ENCODE measurements at places on chromosomes 12 and 14.

DNA sequence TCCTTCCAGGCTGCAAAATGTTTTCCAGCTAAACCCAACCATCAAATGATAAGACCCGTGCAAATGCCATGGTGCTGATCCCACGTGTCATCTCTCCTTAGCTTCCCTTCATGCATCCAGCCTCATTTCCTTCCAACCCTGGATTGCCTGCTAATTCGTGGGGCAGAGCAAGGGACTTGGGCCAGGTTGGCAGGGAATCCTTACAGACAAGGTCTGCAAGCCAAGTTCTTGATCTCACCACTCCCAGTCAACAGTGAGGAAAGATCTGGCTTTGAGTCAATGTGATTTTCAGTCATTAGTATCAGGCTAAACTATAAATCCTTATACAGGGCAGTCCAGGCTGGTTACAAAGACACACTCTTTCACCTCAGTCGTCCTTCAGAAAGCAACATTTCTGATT lies 150.9 kb downstream of the ANO2 start:
- DNase-seq = no peak

DNA sequence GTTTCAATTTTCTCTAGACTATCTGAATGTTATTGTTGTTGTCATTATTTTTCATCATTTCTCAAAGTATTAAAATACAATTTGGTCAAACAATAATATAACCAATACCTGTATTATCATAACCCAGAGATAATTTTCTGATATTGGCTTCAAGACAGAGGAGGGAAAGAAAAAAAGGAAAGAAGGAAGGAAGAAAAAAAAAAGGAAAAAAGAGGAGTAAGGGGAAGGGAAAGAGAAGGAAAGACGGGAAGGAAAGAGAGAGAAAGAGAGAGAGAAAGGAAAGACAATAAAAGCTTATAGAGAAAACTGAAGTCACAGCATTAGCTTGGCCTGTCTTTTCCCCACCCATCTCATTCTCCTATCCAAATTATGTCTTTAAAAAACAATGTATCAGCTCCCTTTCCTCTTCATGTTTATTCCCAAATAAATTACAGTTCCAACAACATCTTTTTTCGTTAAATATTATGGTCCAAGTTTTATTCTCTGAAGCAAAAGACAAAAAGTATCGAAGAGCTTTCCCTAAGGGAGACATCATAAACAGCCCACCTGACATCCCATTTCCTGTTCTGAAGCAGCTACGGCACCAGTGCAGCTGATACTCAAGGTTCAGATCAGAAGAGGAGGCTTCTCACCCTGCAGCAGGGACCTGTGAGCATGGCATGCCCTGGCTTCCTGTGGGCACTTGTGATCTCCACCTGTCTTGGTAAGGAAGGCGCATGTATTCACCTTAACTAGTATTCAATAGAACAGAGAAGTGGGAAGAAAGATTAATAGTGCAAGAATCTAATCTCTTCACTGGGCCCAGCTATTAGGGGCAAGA lies 308.3 kb downstream of the DAD1 start:
- DNase-seq = no peak

DNA sequence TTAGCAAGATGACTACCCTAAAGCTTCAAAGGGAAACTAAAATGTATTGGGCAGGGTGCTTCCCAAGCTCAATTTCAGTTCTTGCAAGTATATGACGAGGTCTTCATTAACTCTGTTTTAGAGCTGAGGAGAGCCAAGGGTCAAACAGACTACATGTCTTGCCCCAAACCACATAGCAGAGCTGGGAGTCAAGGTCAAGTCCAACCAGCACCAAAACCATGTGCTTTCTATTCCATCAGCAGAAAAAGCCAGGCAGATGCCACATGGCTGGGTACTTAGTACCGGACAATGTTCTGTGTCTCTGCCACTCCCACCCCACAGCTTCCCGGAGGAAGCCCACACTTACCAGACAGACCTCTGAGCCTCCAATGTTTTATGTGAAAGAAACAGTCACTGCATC lies 17.6 kb downstream of the NID2 start:
- no peak for DNase-seq

DNA sequence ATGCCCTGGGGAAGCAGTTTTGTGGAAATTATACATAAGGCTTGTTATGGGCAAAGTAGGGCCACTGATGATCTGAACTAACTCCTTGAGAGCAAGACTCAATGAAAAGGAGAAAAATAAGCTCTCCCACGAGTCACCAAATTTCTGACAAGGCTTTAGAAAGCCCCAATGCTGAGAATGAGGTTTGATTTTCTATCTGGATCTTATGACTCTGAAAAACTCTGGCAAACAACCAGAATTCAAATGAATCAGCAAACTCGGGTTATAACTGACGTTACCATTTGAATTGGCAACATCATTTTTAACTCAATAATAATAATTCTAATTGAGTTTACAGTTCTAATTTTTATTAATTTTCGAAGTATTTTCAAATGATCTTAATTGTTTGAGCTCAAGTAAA lies 79.1 kb downstream of the KCNK10 start:
- DNase-seq = no peak

DNA sequence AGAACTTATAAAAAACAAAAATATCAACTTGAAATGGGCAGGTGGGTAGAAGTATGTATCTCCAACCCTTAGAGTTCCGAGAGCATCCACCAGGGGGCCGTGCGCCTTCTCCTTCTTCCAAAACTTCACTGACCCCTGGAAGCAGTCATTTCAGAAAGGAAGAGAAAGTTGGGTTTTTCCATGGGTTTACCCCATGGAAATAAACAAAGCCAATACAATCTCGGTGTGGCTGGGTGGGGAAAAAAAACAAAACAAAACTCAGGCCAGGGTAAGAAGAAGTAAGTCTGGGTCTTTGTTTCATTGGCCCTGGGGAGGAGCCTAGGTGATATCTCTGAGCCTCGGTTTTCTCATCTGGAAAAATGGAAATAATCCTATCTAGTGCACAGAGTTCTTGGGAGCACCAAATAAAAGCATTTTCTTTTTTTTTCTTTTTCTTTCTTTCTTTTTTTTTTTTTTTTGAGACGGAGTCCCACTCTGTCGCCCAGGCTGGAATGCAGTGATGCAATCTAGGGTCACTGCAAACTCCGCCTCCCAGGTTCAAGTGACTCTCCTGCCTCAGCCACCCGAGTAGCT lies 33.6 kb upstream of the HNF1A start:
- DNase-seq = peak; percentile 48

- no peak for DNase-seq
These were observed 87.6 kb upstream of the STRN3 start for GRCh38 chr14:31113794-31114193.

GRCh38 chr12:117144599-117144998 lies 45.4 kb upstream of the TESC start:
- DNase-seq = no peak

DNA sequence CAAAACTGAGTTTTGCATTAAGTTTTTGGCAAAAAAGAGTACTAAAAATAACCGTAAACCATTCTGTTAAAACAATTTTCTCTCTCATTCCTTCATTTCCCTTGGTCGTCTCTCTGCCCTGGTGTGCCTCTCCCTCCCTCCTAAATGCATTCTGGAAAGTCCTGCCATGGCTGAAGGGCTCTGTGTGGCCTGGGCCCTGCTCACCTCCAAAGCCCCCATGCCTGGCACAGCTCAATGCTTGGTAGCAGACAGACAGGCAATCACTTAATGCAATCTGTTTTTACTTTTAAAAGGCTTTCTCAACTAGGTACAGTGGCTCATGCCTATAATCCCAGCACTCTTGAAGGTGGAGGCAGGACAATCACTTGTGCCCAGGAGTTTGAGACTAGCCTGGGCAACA lies 47.8 kb downstream of the CDC42BPB start:
- DNase-seq = no peak

DNA sequence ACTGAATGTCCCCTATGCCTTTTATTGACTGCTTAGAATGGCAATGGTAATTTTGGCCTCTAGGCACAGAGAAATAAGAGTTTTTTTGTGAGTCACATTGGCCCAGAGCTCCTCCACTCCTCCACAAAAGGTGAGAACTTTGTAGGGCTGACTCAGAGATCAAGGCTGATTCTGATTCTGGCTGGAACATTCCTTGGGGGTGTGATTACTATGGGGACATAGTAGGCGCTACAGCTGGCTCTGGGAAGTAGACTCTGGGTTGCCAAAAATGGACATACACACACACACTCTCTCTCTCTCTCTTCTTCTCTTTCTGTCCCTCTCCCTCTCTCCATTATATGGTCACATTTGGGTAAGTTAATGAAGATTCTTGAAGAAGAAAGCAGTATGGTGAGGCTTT lies 174.6 kb upstream of the DDHD1 start:
- DNase-seq = no peak

- no peak for DNase-seq
These were observed 5.1 kb downstream of the CLMN start for GRCh38 chr14:95314609-95315008.

DNA sequence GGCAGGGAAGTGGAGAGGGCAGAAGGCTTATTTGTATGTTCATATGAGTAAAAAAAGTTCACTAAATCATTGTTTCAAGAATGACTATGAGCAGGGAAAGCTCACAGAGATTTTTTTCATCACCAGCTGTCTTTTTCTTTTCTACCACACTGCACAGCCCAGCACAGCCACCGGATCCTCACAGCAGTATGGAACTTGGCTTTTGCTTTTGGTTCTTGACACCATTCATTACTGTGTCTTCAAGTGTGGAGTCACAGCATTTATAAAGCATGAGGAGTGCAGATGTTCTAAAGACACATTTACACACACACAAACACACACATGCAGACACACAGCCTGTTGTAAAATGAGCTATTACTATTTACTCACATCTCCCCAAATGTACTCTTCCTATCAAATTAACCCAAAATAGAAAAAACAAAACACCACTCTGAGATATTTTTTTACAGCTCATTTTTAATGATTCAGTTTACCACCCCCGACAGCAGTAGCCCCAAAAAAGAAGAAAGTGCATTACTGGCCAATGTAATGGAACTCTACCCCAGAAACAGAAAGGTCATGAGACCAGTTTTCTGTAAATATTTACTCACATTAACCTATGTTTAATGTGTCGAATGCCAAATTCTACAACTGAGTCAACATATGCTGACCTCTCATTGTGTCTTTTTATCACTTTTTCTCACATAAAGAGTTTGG lies 60.5 kb downstream of the BTG1 start:
- no peak for DNase-seq

DNA sequence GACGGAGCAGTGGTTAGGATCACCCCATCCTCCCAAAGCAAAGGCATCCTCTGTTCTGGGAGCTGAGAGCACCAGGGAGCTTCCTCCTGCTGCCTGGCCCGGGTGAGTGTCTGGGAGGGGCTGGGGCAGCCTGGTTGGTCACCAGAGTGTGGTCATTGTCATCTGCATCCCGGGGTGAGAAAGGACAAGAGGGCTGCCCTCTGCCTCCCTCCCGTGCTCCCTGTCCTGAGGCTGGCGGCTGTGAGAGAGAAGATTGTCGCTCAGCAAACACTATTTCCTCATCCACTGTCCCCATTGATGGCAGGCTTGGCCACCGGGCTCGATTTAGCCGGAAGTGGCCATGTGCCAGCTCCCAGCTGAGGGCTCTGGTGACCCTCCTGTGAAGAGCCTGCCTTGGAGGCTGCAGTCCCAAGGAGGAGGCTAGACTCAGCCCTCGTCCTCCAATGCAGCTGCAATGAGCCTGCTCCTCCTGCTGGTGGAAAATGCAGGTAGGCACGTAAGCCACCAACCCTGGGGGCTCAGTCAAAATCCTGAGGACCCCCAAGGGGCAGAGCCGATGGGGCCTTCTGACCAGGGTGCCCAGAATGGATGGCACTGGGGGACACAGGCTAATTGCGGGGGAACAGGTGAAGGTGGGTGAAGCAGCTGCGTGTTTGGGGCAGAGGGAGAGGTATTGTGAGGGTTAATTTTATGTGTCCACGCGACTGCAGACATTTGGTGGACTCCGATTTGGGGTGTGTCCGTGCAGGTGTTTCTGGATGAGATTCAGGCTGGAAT lies 155.7 kb downstream of the KIF26A start:
- DNase-seq = no peak

DNA sequence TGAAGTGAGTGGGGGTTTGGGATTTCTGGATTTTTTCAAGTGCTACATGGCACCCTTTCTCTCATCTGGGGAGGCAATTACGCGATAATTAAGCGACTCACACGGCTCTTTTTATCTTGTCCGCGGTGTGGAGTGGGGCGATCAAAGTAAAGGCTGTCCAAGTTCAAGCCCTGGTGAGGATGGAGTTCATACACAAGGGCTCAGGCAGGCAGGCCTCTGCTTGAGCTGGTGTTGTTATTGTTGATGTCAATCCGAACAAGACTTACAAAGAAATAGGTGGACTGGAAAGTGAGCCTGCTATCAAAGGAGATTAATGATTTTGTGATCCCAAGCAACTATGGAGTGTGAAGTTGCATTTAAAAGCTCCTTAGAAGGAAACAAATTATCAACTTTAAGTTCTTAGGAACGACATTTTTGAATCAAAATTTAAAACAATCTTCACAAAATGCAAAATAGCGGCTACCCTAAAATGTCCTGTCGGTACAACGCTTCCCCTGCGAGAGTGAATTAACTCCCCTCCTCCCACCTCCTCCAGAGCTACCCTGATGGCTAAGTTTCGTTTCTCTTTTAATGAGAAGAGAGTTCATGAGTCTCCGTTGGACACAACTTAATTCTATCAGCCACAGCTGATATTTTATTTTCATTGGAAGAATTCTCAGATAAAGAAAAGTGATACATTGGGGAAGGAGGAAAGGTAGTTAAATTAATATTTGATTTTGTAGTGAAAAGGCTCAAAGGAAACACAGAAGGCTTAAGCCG lies 5.9 kb downstream of the FOXA1 start:
- no peak for DNase-seq

DNA sequence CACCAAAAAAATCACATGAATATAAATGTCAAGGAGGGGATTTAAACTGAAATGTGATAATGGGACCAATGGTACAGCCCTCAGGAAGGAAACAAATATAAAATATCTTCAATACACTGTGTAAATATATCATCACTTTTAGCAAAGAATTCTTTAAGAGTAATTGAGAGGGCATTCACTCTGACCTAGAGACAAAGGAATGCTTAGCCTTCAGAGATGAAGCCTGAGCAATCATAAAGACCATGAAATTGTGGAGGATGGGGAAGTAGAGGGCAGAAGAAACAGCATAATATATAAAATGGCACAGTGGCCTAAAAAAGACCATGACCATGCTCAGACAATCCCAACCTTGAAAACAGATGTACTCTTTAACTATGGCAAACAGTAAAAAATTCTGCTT lies 20.4 kb downstream of the YAF2 start:
- DNase-seq = no peak

- peak; percentile 33 for DNase-seq
These were observed 512 bp downstream of the POU6F1 start for GRCh38 chr12:51217133-51217967.

- no peak for DNase-seq
These were observed 49.7 kb downstream of the TNFAIP2 start for GRCh38 chr14:103172921-103173320.

All from central memory CD8-positive, alpha-beta T cell (primary cell).